ENCODE measurements at places on chromosomes 2 and 18.

DNA sequence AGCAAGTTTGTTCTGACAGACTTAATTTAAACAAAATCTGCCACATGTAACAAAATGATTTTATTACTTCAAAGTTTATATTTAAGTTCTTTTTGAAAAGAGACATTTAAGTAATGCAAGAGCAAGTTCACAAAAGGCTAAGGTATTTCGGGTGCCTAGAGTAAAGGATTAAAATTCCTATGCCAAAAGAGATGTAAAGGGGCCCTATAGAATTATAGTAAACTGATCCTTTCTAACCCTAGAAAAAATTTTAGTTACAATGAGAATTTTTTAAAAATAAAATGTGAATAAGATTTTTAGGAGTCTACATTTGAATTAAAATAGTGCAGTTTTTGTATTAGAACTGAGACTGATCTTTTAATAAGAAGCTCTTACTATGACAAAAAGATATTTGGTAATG lies 147.1 kb downstream of the PLEKHA3 start:
- DNase-seq: no peak

DNA sequence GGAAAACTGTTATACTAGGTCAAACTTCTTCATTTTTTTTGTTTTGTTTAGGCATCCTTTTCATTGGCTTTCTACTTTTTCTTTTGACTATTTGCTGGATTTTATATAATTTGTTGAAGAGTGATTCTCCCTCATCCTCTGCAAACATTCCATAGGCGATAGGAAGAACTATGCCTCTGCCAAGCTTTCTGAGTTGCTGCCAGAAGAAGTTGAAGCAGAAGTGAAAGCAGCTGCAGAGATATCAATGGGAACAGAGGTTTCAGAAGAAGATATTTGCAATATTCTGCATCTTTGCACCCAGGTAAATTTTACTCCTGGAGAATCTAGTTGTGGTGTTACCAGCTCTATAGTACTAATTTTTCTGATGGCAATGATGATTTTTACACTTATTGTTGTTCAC lies 25.4 kb downstream of the NOP58 start:
- DNase-seq: no peak

- DNase-seq: no peak
Measured at GRCh38 chr2:55672630-55673029, 21.0 kb downstream of the PNPT1 start.

DNA sequence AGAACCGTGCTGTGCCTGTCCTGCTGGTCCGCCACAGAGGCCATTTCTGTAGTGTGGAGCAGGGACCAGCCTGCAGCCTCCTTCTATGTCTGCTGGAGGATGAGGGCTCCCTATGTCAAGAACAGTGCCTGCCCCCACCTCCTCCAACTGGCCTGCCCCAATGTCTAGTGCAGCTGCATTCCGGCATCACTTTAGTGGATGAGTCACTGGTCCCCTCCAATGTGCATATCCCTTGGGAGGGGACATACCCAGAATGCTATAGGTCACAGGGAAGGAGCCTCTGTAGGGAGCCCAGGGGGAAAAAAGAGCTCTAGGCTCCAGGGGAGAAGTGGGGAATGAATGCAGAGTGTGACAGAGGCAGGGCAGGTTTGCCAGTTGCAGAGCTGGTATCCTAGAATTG lies 219.6 kb downstream of the CELF4 start:
- no peak for DNase-seq

GRCh38 chr2:86072271-86072858 lies 33.3 kb downstream of the POLR1A start:
- peak; percentile 89 for DNase-seq

Measured in mesenteric fat pad (tissue), 1 donor.